ENCODE measurements at places on chromosomes 4 and X.

DNA sequence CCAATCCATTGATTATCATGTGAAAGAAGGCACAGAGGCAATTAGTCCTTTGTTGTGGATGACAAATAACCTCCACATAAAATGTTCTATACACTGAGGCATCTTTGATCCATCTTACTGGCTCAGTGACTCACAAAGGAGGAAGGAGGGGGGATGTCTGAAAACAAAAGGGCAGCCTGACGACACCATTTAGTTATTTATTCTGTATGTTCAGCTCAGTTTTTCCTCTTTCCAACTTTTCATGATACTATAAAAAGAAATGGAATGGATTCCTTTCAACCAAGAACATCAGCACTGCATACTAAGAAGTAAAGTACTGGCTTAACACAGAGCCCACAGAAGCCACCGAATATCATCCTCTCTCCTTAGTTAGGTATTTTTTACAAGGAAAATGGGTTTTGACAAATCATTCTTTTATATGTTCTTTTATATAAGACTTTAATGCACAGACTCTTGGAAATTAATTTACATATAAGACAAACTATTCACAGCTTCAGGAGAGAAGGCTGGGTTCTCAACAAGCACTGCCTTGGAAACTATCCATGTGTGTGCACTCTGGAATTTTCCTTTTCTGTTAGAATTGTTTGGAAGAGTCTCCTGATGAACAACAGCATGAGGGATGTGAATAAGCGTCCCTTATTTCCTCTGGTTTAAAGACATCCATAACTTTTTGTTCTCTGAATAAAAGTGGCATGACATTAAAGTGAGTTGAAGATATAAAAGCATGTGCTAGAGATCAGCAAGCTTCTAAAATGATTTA lies 135.6 kb downstream of the TSPAN5 start:
- peak; percentile 91 for DNase-seq

DNA sequence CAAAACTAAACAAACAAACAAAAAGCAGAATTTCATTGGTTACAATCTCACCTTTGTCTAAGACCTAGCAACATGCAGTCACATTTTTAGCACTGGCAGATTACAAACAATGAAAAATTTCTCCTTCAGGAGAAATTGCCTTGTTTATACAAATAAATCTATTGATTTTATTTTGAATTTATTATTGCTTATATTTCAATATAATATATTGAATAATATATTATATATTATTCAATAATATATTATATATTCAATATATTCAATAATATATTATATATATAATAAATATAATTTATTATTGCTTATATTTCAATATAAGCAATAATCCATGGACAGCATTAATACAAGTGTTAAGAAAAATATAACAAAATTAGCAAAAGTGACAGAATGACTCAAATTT lies 131.7 kb downstream of the ADGRA3 start:
- no peak for DNase-seq

- DNase-seq = peak; percentile 70
Measured at GRCh38 chr4:87093443-87094123, 126.8 kb downstream of the KLHL8 start.

DNA sequence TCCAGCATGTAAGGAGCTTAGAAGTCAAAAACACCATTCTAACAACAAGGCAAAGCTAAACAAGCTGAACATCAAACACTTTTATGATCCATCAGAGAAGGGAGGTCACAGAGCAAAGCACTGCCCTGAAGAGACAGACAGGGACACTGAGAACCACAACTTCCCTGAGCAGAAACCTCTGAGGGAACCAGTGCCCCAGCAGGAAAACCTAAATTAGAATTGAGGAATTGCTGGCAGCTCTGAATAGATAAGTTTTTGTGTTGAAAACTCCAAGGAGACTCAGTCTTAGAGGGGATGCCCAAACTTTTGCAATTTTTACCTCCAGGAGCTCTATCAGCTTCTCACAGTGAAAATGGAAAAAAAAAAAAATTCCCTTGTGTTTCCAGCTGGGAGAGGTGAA lies 83.0 kb upstream of the MAPK10 start:
- DNase-seq = no peak

GRCh38 chrX:106451933-106452332 lies 159.8 kb upstream of the RADX start:
- no peak for DNase-seq

DNA sequence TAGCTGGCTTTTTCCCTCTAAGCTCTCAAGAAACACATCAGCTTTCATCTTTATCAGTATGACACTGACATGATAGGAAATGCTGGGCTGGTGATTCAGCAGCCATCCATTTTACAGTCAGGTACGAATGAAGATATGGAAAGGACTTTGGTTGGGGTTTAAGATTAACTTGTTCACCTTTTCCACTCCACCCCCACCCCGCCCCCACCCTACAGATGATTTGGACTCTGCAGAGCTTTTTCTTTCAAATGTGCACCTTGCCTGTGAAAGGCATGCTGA lies 132.6 kb downstream of the AKAP4 start:
- DNase-seq = no peak

DNA sequence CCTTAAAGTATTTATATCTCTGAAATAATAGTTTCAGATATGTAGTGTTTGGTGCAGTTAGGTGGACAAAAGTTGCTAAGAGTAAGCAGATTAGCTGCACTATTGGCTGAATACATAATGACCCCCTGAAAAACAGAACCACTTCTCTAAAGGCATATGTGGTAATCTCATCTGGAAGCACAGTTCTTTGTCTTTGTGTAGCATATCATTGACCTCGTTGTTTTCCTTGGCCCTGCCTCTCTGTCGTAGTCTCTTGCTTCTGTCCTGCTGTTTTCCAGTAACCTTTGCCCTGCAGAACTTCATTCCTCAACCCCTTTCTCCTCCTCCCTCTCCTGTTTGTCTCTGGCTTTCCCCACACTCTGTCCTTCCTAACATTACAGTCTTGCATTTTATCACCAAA lies 41.4 kb downstream of the JADE3 start:
- DNase-seq = peak; percentile 64

DNA sequence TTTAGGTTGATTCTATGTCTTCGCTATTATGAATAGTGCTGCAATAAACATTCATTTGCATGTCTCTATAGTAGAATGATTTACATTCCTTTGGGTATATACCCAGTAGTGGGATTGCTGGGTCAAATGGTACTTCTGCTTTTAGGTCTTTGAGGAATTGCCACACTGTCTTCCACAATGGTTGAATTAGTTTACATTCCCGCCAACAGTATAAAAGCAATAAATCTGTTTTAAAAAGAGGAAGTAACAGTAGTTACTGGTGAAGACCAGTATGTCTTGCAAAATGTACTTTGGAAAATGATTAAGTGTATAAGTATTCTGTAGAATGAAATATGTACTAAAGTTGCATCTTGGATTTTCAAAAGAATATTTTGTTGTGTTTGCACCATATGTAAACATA lies 77.3 kb downstream of the SHROOM4 start:
- DNase-seq = no peak

DNA sequence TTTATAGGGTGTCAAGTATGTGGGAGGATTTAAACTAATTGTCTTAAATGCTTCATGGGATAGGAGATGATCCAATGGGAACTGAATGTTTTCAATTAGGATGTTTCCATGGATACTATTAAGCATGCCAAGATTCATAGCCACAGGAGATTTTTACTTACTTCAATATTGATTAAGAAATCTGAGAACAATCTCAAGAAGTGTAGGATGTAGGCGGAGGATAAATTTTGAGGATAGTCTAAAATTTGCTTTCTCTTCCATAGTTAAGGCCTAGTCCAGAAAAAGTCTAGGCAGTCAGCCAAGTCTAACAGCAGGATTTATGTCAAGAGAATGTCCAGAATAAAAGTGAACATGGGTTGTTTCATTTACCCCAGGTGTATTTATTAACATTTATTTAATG lies 32.8 kb downstream of the REPS2 start:
- DNase-seq = no peak

DNA sequence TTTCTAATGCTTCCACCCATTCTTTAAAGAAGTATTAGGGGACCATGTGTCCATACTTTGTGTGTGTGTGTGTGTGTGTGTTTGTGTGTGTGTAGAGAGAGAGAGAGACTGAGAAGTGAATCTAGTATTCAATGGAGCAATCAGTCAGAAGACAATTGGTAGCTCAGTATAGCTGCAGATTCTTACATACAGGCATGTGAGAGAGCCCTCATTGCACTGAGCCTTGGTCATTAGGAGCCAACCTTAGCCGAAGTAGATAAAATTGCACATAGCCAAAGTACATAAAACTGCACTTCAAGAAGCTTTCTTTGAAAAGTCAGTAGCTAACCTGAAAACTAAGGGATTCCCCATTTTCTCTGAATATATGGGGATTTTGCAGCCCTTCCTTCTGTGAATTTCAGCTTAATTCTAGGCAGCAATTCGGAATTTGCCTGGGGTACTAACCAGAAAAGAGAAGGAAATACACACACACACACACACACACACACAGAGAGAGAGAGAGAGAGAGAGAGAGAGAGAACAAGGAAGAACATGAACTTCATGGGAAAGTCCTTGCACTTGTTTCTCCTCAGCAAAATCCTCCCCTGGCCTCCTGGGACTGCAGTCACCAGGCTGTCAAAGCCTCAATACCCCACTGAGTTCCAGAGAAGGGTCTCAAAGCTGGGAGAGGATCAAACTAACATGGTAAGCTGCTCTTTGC lies 1.7 kb upstream of the PRDM8 start:
- DNase-seq = no peak

- no peak for DNase-seq
Measured at GRCh38 chr4:137467537-137467936, 64.8 kb downstream of the PCDH18 start.

DNA sequence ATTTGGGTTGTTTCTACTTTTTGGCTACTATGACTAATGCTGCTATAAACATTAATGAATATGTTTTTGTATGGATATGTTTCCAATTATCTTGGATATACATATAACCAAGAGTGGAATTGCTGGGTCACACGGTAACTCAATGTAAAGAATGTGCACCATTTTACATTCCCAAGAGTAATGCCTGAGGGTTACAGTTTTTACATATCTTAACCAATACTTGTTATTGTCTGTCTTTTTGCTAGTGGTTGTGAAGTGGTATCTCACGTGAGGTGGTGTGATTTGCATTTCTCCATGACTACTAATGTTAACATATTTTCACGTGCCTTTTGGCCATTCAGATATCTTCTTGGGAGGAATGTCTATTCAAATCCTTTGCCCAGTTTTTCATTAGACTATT lies 200.3 kb upstream of the MAB21L2 start:
- no peak for DNase-seq

DNA sequence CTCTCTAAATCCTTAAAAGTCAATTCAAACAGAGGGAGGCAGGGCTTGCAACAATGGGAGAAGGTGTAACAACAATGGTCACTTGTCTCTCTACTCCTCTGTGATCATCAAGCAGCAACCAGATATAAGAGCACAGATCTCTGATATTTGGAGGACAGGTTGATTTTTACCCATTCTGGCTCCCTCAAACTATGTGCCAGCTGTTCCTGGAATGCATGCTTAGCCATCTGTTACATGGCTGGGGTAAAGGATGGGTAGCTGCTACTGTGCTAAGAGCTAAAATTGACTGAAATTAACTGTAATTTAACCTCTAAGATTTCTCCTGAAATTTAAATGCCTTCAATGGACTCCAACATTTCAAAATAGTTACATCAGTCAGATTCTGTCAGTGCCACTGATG lies 1459.9 kb downstream of the PCDH7 start:
- DNase-seq = no peak

DNA sequence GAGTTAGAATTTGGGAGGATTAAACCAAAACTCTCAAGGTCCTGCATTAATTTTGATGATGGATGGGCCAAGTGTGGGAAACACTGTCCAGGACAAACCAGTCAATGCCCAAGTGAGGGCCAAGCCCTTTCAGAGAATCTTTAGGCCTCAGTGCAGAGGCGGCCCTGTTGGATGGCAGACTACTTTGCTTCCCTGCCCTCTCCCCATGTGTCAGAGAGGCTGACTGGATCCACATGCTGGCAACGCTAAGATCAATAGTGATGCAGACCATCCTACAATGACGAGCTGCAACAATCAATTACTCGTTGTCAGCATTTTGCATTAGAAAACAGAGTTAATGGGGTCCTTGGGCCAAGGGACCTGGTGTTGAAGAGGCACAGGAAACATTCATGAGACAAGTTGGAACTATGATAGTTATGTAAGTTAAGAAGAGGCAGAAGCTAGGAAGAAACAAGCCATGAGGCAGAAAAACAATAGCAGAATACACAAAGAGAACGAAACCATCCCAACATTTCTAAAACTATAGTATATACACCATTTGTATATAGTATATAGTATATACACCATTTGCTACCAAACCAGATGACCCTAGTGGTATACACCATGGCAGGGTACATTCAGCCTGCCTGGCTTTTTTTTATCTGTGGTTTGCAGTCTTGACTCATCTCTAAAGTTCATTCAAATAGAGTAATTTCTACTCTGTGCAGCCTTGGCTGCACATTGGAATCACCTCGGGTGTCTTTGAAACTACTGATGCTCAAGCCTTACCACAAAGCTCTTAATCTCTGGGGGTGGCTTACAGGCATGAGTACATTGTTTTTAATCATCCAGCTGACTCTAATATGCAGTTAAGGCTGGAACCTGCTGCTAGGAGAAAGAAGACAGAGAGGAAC lies 147.7 kb upstream of the GYPA start:
- no peak for DNase-seq

GRCh38 chrX:109812236-109812635 lies 79.2 kb upstream of the ACSL4 start:
- no peak for DNase-seq

DNA sequence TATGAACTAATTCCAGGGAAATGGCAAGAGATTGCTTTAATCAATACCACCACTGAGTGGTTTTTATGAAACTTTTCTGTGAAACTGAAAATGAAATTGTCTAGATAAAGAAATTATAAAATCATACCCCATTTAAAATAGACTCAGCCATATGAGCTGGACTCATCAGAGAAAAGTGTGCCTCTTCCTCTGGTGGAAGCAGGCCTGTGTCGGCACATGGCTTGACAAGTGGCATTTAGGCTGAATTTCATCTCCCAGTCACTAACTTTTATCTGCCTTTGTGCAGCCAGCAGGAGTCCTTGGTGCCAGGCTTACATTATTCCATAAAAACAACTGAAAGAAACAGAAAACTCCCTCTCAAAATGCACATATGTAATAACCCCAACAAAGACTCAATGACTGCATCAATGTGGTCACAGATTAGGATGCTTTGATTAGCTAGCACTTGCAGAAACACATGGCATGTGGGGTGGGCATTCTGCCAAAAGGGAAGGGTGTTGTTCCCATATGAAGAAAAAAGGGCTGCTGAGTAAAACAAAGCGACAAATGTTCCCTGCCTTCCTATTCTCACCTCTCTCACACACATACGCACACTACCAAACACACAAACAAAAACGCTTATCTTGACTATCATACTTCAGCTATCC lies 232.3 kb downstream of the PABPC4L start:
- DNase-seq = peak; percentile 75

GRCh38 chr4:102780476-102781144 lies 19.8 kb upstream of the MANBA start:
- no peak for DNase-seq

GRCh38 chr4:117164338-117164737 lies 79.0 kb upstream of the TRAM1L1 start:
- no peak for DNase-seq

- no peak for DNase-seq
Measured at GRCh38 chr4:20219521-20219920, 32.2 kb upstream of the SLIT2 start.

GRCh38 chr4:108529984-108530905 lies 90.1 kb upstream of the RPL34 start:
- no peak for DNase-seq

All from endothelial cell of umbilical vein (primary cell).